HEK293T (cell line): ENCODE measurements at places on chromosomes 6 and 20.
A peak's percentile ranks its signal among the peaks of the same experiment; 100 is the strongest.

GRCh38 chr6:97885325-97885724 lies 602.3 kb upstream of the MMS22L start:
- DNase-seq: no peak

GRCh38 chr6:131762984-131763383 lies 44.8 kb upstream of the ENPP1 start:
- DNase-seq: no peak

- DNase-seq: no peak
Observed at GRCh38 chr6:51432481-51432880, 613.8 kb downstream of the TFAP2B start.

- no peak for DNase-seq
Observed at GRCh38 chr20:36434383-36434782, 106.9 kb upstream of the MYL9 start.

DNA sequence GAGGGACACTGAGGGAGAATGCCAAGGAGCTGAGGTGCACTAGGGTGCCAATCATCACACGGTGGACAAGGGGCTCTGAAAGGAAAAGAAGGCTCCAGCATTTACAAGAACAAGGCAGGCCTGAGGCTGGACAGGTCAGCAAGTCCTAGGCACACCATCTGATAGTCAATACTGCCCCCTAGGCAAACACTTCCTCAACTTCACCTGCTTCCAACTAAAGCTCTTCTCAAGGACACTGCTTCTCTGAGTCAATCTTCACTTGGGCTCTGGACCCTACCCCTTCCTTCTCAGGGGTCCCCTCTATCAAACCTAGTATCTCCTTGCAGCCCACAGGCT lies 37.7 kb upstream of the SLC4A11 start:
- peak; percentile 44 for DNase-seq

DNA sequence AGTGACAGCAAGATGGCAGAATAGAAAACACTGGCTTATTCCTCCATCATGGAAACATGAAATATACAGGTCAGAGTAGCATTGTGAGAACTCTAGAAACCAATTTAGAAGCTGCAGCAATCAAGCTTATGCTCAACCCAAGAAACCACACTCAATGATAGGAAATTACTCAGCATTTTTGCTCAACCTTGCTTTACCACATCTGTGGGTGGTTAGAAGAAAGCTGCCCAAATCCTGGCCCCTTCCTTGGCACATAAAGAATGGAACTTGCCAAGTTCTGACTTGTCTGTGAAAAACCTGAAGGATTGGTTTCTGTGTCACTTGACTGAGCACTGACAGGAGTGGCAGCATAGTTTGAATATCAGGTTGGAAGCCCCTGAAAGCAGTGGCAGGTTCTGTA lies 108.0 kb upstream of the MOCS1 start:
- no peak for DNase-seq

DNA sequence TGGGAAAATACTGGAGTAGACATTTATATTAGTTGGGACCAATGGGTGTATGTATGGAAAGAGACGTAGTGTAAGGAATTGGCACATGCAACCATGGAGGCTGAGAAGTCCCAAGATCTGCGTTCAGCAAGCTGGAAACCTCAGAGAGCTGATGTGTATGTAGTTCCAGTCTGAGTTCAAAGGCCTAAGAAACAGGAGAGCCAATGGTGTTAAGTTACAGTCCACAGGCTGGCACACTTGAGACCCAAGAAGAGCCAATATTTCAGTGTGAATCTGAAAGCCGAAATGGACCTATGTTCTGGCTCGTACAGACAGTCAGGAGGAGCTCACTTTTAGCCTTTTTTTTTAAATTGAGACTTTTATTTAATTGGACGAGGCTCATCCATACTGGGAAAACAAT lies 244.2 kb downstream of the CDKAL1 start:
- no peak for DNase-seq

DNA sequence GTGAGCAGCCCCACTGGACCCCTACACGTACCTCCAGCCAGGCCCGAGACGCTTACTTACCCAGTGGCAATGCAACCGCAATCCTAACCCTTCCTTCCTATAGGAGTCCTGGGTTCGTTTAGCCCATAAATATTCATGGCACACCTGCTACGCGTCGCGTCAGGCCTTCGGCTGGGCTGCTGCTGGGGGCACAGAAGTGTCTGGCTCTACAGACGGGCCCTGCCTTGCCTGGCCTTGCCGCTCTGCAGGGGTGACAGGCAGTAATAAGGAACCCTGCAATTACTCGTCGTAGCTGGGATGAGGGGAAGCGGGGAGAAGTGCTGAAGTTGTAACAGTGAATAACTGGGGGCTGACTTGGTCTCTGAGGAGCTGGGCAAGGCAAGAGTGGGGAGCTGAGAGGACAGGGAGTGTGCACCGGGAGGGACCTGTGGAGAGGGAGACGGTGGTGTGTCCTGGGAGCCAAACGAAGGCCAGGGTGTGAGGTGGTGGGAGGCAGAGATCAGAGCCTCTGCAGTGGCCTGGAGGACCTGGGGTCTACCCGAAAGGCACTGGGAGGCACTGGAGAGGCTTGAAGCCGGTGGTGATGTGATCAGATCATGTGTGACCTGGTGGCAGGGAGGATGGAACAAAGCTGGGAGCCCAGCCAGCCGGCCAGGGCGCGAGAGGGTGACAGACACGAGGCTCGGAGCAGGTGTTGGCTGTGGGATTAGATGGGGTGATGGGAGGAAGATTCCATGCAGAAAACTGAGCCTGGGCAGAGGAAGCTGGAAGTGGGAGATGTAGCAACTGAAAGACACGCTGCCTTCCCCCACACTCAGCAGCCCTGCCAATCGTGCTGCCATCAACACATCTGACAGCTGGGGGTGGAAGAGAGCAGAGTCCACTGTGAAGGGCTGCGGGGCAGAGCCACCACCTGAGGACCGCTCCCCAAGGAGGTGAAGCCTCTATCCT lies 36.4 kb downstream of the PSMG4 start:
- DNase-seq: no peak

DNA sequence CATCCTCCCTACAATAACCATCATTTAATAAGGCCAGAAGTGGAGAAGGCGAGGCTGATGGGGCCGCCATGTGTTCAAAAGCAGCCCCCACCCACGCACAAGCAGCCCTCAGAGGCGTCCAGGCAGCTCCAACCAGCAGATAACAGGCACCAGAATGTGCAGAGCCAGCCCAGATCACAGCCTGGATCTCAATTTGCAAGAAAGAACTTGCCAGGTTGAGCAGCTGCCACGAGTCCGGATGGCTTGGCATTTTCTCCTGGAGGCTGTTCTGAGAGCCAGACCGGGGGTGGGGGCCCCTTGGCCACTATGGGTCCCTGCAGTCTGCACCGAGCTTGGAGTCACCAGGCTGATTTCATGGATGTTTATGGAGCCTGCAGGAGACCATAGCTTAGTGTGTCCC lies 338.1 kb downstream of the PREX1 start:
- DNase-seq: no peak

GRCh38 chr6:17491416-17492142 lies 98.2 kb downstream of the CAP2 start:
- no peak for DNase-seq

GRCh38 chr6:126672649-126673048 lies 332.7 kb downstream of the CENPW start:
- DNase-seq: no peak

DNA sequence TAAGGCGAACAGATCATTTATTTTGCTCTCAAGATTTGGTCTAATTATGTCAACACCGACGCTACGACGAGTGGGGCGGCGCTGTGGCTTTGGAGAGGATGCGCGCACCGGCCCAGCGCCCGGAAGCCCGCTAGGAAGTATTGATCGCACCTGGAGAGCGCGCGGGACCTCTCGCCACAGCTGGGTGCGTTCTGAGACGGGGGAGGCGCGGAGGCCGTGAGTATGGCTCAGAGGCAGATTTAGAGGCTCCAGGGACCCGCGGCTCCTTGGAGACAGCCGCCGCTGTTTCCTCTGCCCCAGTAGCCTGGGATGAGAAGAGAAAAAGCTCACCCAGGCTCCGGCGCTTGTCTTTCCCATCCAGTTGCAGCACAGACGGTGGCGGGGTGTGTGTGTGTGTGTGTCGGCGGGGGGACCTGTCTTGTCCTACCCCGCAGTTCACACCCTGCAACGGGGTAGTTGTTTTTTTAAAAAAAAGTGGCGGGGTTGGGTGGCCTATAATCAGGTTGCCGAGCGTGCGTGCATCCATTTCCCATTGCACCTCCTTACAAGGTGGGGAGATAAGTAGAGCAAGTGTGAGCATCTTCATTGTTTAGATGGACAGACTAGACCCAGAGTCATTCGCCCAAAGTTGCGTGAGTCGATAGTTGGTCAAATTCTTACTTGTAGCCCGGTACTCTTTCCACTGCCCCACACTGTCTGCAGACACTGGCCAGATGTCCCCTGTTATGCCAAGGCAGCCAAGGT lies 11.2 kb downstream of the TFAP2D start:
- no peak for DNase-seq

DNA sequence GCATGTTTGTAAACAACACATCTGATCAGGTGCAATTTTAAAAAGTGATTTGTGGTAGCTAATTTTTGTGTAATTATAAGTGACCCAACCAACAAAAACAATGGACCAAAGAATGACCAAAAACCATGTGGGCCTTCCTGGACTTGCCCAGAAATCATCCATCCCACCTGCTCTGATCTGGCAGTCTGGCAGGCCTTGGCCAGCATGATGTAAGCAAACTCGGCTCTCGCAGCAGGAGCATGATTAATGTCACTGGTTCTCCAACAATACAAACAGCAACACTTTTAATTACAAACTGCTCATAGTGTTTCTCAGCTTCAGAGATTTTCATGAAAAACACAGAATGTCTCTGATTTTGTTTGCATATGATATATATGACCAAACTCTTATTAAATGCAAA lies 16.1 kb downstream of the TP53INP2 start:
- no peak for DNase-seq

DNA sequence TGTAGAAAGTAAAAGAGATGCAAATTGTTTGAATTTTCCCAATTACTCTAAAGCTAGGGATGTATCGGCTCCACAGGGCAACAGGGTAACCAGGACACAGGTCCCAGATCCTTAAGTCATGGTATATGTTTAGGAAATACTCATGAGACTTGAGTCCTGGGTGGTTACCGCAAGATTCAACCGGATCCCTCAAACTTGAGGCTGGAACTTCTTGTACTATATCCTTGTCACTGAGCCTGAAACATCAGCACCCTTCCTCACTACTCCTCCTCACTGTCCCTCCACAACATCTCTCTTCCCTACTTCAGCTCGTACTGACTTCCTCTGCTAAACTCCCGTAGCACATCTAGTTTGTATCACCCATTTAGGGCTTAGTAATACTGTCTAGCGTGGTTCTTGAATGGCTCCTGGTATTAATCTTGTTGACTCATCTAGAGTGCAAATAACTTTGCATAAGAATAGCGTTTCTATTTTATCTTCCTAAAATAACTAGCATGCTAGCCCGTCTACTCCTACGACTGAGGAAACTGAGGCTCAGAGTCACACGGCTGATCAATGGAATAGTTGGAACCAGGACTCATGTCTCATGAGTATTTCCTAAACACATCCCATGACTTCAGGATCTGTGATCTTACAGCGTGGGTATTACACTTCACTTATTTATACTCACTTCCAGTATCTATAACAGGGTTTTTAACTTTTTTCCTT lies 72.1 kb downstream of the FILIP1 start:
- no peak for DNase-seq

DNA sequence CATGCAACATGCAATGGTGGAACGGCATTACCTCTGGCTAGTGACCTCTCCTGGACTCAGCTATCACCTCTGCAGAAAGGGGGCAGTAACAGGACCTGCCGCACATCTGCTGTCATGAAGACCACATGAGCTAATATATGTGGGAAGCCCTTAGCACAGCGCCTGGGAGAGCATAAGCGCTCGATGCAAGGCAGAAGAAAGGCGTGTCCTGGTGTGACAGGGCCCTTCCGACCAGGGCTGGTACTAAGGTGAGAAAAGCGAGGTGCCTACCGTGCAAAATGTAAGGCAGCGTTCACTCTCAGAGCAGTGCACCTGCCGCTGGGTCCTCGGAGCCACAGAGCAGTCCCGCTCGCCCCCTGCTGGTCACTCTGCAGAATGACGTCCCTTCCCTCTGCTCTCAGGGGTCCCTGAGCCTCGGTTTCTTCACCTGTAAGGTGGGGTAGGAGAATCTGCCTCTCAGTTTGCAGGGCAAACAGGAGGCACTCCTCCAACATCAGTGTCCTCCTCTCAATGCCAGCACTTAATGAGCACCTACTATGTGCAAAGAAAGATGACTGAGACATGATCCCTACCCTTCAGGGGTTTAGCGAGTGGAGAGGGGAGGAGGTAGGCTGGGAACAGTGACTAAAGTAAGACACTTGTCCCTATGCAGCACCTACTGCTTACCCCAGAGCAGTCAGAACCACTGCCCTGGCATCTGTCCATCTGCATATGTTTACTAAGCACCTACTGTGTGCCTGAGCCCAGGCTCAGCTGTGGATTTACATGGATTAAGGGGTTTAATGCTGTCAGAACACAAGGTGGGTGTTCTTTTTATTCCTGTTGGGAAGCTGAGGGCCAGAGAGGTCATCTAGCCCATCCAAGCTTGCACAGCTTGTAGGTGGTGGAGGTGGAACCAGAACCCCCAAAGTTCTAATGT lies 41.1 kb upstream of the PTGIS start:
- peak; percentile 78 for DNase-seq

- DNase-seq: no peak
Observed at GRCh38 chr20:49872056-49872455, 43.3 kb downstream of the SPATA2 start.

GRCh38 chr6:159130846-159131245 lies 38.4 kb upstream of the FNDC1 start:
- DNase-seq: no peak
